ENCODE measurements at places on chromosomes 4 and X.

- DNase-seq: no peak
These were observed 25.7 kb upstream of the COX7B2 start for GRCh38 chr4:46934726-46935125.

- no peak for DNase-seq
These were observed 124.6 kb downstream of the NDST3 start for GRCh38 chr4:118158763-118159375.

GRCh38 chr4:155931634-155932033 lies 22.0 kb downstream of the CTSO start:
- no peak for DNase-seq

DNA sequence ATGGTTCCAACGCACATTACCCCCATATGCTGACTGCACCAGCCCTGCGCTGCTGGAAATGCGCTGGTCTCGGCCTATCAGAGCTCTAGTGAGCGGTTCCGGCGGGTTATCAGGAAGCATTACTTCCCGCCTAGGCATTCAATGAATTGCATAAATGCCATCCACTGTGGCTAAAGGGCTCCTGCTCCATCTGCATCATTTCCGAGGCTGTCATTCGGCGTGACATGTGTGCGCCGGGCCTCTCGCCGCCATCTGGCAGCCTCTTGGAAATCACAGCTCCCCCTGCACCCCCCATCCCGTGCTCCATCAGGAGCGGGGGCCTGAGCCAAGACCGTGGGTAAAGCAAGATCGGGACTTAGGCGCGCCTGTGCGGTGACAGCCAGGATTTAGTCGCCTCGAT lies 64.4 kb downstream of the SEPSECS start:
- DNase-seq: no peak

Data from activated CD4-positive, alpha-beta T cell treated with anti-CD3 and anti-CD28 coated beads for 4 hours (primary cell).